ENCODE measurements at places on chromosomes 12 and 14.
A peak's percentile ranks its signal among the peaks of the same experiment; 100 is the strongest.

DNA sequence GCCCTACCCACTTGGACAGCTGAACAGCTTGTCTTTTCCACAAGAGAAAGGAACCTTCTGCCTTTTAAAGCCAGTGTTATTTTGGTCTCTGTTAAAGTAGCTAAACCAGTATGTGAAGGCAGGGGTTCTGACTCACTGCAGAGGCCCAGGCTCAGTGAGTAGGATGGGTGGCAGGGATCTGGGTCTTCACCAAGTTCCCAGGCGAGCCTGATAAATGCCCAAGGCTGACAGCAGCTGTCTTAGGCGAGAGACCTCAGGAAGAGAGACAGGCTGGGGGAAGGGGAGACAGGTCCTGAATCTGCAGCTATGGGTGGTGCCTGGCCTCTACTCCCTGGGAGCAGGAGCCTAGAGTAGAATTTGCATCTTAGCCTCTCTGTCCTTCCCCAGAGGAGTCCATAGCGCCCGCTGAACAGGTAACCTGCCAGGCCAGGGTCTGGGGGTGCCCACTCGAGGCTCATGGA, 18.1 kb upstream of the KIF26A start:
- no peak for DNase-seq

DNA sequence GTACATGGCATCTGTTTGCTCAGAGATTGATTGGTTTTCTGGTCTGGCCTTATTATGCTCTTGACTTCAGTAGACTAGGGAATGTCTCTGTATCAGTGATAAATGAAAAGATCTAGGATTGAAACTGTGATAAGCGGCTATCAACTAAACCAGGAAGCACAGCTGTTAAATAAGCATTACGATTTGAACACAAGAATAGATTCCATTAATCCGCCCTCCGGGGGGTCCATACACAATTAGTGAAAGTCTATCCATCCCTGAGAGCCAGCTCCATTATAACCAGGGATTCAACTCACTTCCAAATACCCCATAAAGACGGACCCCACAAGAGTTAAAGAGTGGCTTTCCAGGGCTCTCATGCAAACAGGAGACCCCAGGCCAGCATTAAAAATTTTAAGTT, 279.0 kb downstream of the GRIN2B start:
- no peak for DNase-seq

DNA sequence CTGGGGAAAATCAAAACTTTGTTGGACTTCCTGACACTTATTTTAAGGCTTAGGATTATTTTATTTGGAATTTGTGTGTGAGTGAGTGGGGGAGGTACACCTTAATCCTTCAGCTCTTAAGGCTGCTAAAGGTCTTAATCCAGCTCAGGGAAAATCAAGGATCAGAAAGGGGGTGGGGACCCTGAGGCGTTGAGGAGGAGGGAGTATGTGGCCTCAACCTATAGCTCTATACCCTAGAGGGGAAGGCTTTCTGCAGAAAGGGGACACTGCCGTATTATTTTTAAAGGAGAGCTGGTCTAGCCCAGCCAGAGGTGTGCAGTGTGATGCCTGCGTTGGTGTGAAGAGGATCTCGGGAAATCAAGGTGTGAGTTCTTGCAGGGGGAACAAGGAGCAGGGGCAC, 20.0 kb downstream of the IRF2BPL start:
- DNase-seq = no peak

DNA sequence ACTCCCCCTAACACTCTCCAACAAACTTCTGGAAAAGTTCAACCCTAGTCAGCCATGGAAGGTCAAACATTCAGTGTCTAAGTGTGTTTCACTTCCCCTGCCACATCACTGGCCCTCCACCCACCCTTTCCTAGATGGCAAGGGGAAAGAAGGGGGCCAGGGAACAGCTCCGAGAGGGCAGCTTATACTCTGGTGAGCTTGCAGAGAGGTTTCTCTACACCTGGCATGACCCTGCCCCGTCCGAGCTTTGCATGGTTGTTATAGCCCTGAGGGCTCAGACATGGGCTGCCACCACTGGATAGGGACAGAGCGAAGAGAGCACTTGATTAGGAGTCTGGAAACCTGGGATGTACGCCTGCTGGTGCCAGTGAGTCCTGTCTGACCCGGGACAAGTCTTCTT, 4.0 kb downstream of the ACVRL1 start:
- DNase-seq = no peak

GRCh38 chr12:60172266-60173211, 576.7 kb downstream of the SLC16A7 start:
- DNase-seq = no peak

GRCh38 chr12:49201595-49202295, 12.9 kb upstream of the TUBA1A start:
- no peak for DNase-seq

DNA sequence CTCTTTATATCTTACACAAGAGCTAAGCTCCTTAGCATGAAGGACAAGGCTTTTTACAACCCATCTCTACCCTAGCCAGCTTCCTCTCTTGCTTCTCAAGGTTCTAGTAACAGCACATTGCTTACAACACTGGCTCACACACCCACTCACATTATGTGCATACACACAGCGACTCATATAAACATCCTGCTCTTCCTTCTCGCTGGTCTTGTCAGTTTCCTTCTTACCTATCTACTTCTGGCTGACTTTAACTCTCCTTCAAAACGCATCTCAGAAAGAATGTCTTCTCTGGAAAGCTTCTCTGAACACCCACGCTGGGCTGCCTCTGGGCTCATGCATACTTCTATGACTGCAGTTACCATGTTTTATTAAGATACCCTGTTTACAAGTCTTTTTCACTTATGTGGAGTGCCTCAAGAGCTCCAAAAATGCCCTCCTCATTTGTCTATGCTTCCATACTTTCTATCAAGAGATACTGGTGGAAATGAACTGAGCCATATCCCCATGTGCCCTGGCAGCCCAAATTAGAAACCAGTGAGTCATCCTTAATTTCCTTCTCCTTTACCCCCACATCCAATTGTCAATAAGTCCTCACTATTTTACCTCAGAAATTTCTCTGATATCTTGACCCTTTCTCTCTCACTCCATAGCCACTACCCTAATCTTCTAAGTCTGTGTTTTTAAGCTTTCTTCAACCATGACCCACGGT, 126.9 kb upstream of the KRAS start:
- peak; percentile 42 for DNase-seq

GRCh38 chr14:91839749-91840148, 27.6 kb downstream of the TC2N start:
- no peak for DNase-seq

DNA sequence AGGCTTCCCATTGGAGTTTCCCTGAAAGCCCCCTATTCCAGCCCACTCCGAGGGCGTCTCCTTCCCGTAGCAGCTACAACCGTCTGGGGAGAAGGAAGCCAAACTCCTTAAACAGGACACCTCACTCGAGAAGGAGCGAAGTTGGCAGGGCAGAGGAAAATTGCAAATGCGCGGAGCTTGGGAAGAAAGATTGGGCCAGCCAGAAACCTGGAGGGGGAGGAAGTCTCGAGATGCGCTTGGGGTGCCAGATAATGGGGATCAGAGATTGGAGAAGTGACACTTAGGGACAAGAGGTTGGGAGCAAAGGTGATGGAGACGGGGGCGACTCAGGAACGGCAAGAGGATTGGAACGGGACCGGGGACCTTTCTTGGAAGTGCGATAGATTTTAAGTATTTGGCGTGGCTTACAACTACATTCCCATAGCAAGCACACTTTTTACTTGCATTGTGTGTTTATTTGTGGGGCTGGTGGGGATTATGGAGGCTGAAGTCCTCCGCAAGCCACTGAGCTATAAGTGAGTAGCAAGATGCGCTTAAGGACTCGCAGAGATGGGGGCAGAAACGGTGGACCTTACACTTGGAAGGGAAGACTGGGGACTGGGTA, 926 bp downstream of the HRK start:
- no peak for DNase-seq

GRCh38 chr12:5803532-5803931, 141.5 kb downstream of the ANO2 start:
- DNase-seq = no peak

DNA sequence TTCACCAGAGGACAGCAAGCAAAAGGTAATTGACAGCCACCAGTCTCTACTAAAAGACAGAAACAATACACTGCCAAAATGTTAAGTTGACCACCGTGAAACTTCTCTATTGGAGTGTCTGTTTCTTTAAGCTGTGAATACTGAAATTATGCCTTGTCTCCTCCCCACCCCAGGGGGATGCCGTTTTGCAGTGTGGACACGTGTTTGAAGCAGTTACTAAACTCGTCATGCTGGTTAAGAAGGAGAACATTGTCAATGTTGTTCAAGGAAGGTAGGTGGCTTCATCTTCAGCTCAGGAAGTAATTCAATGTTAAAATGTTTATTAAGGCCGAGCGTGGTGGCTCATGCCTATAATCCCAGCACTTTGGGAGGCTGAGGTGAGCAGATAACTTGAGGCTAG, 32.8 kb downstream of the KCTD10 start:
- DNase-seq = no peak

- DNase-seq = no peak
Measured at GRCh38 chr12:131327521-131328488, 374.1 kb downstream of the ADGRD1 start.

- DNase-seq = no peak
Measured at GRCh38 chr14:76007852-76008251, 22.3 kb downstream of the IFT43 start.

DNA sequence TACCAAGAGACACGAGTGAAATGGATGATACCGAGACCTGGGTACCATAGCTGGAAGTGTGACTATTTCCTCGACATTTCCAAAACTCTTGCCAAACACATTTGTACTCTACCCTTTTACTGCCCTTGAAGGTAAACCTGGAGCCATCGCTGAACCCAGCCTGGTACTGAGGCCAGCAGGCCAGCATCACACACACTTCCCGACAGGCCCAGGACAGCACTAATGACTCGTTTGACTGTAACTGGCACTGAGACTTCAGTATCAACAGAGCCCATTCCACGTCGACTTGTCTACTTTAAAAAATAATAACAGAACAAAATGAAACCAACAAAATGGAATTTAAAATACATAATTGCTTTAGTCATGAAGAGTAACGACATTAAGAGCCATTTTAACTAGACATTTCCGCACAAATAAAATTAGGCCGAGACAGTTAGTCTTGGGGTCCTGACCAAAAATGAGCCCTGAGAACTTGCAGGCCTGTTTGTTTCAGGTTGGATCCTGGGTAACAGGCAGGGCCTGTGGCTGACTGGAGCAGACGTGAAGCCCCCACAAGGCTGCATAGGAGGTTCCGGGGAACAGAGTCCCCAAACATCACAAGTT, 94.3 kb downstream of the RIMBP2 start:
- DNase-seq = no peak

GRCh38 chr14:29548948-29549370, 378.7 kb downstream of the PRKD1 start:
- DNase-seq = no peak

- DNase-seq = no peak
Measured at GRCh38 chr14:86613786-86614185, 1083.8 kb downstream of the FLRT2 start.

DNA sequence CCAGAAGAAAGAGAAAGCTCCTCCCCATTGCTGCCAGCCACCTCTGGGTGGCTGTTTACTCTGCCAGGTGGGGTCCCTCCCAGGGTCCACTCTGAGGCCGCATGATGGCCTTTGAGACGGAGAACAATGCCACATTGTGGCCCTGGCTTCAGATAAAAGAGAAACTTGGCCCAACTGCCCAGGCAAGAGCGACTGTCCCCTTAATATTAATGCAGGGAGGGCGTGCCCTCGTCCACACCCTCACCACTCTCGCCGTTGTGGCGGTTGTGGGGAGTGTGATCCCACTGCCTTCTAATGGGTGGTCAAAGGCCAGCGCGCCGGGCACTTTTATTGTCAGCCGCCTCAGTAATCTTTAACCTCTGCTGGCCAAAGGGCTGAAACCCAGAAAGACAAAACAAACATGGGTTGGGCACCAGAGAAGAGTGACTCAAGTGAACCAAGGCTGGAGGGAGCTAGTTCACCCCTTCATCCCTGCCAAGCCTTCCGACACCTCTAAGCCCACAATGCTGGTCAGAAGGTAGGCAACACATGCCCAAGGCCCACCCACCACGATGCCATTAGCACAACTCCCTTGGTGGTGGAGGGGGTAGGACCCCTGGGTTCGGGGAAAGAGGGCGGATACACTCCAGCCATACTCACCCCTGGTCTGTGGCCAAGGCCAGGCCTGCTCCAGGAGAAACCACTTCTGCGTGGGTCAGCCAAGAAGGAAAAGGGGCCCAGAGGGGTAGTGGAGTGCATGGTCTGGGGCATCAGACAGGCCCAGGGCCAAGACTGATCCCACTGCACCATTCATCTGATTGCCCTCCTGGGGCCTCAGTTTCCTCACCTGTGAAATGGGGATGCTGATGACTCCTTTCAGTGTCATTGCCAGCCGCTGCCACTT, 44.5 kb upstream of the BCL11B start:
- no peak for DNase-seq

DNA sequence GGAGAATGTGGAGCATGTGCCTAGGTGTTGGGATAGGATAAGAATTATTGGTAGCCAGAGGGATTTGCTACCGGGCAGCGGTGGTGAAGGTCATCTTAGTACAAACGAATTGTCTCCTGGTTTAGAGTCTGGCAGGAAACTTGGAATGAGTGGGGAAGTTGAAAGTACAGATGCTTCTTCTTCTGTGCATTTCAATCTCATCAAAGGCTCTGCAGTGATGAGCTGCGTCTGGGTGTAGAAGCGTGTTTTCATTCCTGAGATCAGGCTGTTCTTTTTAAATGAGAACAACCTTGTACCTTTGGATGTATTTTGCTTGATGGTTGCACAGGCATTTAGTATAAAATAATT, 2.1 kb downstream of the WNK1 start:
- DNase-seq = no peak

- peak; percentile 79 for DNase-seq
Measured at GRCh38 chr14:94689218-94689984, 77.2 kb downstream of the SERPINA3 start.

DNA sequence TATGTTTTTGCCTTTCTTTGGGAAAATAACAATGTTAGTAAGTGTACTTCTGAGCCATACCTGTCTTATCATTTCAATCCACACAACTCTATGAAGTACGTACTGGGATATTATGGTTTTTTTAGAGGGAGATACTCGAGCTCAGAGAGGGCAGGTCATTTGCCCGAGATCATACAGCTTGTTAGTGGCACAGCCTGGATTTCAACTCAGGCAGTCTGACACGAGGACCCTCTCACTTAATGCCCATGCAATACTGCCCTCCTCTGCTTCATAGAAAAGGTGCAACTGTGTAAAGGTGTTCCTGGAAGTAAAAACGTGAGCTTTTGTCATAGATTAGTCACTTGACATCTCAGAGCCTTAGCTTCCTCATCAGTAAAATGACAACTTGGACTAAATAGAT, 128.0 kb downstream of the NDUFA12 start:
- no peak for DNase-seq
